ENCODE measurements at places on chromosomes 2 and 18.

DNA sequence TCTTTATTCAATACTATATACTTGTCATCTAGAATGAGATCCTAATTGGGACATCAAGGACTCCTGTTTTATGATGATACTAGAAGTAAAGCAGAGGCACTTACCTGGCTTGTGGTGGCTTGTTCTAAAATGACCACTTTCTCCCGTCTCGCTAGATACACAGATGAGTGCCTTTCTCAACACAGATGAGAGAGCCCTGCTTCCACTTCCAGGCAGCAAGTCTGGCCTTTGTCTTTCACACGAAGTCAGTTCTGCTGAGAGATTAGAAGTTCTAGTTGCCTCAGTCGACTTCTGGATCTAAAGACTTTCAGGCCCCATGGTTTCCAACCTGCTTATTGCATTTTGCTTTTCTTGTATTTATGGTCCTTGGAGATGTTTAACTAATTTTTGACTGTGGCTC lies 70.3 kb downstream of the PPP1R1C start:
- DNase-seq = no peak

DNA sequence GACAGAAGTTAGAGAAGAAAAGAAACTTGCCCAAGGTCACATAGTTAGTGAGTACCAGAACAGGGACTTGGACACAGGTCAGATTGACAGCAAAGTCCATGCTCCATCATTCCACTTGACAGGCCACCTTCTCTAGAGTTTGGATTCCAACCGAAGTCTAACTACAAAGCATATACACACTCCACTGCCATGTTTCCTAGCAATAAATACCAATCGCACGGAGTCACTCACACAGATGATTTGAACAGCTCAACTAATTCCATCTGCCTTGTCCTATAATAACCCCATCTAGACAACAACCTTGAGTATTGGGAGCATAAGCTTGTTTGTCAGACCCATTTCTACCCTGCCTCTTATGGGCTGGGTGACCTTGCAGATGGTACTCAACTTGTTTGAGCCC lies 334.6 kb upstream of the MGAT5 start:
- no peak for DNase-seq

GRCh38 chr2:31234683-31235503 lies 941 bp downstream of the EHD3 start:
- no peak for DNase-seq

DNA sequence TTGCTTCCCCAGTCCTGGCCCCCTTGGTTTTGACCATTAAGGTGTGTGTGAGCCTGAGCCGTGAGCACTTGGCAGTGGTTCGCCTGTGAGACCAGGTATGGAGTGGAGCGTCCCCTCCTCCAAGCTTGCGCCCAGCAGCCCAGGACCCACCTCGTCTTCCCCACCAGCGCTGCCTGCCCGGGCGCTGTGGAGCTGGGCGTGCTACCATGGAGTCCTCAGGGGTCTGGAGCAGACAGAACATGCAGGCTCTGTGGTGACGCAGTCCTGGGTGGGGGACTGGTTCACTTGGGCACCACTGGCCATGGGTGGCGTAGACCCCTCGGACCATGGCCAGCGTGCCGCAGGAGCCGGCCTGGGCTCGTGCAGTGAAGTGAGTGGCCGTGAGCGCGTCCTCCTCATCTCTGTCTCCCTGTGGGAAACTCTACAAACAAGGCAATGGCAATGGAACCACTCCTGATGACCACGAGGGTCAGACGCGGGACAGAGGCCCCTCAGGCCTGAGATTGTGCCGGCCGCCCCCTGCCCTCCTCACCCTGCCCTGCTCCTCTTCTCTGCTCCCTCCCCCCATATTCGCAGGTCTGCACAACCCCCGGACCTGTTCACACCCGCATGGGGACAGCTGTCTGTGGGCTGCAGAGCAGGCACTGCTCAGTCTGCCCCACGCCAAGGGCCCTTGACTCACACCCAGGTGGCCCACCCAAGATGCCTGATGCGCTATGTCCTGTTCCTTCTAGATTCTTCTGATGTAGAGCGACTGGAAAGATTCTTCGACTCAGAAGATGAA lies 15.0 kb downstream of the DTYMK start:
- no peak for DNase-seq

DNA sequence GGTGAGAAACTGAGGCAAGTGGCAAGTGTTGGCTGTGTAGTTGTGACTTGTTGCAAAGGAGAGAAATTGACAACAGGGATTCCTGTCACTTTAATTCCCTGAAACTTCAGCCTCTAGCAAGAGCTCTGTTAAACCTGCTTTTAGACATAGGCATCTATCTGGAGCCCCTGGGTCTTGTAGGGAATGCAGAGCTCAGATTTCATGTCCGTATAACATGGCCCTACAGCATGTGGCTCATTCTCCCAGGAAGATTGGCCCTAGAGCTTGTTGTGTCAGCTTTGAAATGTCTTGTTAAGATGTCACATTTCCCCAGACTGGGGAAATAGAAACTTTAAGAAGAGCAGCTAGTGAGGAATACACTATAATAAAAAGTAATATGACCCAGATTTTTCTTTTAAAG lies 115.8 kb downstream of the POLE4 start:
- no peak for DNase-seq

DNA sequence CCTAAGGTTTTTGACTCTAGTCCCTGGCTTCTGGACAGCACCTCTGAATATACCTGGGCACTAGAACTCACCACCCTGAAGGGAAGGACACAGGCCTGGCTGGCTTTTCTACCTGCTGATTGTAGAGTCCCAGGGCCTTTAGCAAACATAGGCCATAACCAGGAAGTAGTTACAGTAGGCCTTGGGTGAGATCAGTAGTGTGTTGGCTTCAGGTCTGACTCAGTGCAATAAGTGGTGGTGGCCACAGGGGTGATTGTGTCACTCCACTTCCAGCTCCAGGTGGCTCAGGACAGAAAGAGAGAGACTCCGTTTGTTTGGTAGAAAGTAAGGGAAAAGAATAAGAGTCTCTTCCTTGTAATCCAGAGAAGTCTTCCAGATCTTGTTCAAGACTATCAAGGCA lies 101.7 kb upstream of the LGALSL start:
- no peak for DNase-seq

DNA sequence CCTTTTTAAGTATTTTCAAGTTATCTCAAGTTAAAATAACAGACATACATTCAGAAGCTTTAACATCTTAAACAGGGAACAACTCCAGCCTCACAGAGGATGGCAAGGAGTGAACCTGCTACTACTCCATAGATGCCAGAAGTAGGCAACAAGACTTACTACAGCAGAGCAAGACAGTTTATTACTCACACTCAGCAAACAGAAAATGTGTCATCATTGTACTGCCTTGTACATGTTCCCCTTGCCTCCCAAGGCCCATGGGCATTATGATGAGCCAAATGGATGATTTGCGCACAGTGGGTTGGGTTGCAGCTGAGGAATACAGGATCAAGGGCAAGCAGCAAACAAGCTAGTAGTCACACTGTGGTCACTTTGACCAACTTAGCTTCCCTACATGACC lies 80.6 kb upstream of the VRK2 start:
- DNase-seq = no peak
